ENCODE measurements at places on chromosomes 3 and 15.

- no peak for DNase-seq
Observed at GRCh38 chr15:79673416-79674123, 223.2 kb downstream of the MTHFS start.

GRCh38 chr15:34828145-34828911 is 33.0 kb upstream of the ACTC1 start:
- DNase-seq: no peak

- DNase-seq: no peak
Observed at GRCh38 chr3:129513705-129514104, 14.7 kb upstream of the RHO start.

GRCh38 chr3:115217678-115218451 is 70.8 kb upstream of the ZBTB20 start:
- no peak for DNase-seq

- DNase-seq: no peak
Observed at GRCh38 chr3:127953091-127954035, 38.3 kb downstream of the KBTBD12 start.

DNA sequence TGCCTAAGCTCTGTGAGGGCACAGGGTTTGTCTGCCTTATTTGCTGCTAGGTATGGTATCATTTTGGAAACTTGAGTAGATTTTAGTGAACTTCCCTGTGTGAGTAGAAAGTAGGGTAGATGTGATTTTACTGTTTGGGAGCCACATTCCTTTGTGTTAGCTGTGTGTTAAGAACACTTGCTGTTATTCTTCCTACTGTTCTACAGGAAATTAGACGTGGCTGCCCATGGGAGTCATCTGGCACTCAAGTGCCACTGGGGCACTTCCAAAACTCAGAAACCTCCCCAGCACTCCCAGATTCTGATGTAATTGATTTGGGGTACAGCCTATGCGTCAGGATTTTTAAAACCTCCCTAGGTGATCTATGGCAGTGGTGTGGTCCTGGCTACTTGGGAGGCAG is 369.9 kb upstream of the C2CD4B start:
- DNase-seq: no peak

GRCh38 chr3:62832553-62832952 is 42.7 kb downstream of the CADPS start:
- no peak for DNase-seq

DNA sequence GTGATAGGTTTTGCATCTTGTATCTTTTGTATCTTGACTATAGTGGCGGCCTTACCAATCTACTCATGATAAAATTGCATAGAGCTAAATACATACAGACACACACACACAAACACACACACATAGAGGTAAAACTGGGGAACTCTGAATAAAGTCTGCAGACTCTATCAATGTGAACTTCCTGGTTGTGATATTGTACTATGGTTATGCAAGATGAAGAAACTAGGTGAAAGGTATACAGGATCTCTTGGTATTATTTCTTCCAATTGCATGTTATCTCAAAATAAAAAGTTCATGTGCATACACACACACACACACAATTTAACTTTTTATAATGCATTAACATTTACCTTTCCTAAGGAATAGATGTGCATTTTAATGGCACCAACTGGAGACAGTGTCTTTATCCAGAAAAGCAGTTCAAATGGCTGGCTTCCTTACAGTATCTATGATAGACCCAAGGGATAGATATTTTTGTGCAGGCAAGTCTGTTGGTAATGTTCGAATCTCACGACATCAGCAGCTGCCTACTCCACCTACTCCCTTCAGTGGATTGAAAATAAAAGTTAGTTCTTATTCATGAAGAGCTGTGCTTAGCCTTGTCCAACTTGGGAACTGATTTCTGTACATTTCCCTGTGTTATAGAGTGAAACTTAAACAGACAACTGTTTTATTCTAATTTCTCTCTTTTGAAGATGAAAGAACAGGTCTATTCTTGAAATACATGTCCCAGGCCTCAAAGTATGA is 46.9 kb upstream of the SPRED1 start:
- no peak for DNase-seq

- DNase-seq: no peak
Observed at GRCh38 chr3:178434206-178434805, 101.9 kb upstream of the KCNMB2 start.

DNA sequence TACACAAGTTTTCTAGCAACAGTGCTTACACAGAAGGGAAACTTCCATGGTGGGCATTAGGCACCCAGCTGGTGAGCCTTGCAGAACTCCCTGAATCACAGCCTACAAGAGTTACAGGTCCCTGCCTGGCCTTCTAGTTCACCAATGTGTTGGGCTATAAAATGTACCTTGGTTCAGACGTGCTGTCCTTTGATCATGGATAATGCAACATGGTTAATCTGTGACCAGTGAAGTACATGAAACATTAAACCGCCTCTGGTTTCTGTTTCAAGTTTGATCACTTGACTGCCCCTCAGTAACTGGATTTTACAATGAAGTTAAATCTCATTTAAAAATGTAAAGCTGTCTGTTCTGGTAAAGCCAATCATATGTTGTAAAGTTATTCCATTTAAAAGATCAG is 51.8 kb downstream of the FMN1 start:
- no peak for DNase-seq

DNA sequence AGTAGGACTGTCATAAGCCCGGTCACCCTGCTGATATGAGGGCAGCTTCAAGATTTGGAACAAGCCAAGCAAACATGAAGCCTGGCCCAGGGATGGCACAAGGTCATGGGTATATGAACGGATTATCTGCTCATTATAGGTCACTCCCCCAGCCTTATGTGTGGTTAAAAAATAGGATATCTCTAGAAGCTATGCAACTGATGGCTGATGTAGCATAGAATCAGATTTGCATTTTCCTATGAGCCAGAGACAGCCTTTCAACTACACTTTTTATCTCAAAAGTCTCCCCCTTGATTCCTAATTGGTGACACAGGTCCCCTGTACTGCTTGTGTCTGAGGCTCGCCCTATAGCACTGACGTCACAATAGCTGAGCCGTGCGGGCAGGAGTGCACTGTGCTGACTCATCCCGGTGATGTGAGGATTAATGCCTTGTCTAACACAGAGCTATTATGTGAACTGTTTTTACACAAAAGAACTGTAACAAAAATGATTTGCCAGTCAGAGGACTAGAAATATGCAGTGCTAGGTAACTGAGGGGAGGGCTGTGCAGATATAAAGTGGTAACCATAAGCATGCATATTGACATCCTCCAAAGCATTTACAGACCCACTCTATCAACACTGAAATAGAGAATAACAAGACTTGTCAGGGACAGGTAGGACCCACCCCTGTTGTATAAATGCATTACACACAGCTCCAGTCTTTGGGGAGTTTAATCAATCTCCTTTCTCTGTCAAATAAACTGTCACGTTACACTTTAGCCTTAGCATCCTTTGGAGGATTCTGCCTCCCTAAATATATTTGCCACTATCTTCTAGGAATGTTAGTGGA is 204.9 kb downstream of the TIGIT start:
- no peak for DNase-seq

- no peak for DNase-seq
Observed at GRCh38 chr15:89893027-89893426, 767 bp downstream of the AP3S2 start.

DNA sequence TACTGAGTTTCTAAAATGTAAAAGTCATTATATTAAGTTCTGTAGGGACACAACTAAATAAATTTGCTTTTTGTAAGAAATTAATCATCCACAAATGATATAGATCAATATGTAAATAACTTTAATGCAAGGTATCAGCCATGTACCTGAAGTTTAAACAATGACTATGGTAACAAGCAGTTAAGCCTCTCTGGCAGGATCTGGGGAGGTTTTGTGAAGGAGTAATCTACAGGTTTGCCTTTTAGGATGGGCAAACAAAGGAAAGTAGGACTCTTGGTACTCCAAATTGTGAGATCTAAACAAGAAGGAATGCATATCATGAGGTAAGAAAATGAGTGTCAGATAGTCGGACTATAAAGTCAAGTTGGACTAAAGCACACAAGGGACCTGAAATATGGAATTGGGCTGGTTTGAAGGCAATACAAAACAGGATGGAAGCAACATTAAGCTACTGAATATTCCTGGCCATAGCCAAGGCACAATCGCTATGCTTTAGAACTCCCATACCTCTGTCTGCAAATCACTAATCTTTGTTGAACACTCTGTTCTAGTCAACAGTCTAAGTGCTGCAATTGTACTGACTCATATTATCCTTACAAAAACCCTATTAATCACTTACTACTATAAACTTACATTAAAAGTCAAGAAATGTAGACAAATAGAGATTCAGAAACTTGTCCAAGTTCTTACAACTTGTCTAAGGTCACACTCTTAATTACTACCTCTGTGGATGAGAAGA is 412.8 kb downstream of the DIPK2A start:
- DNase-seq: no peak

DNA sequence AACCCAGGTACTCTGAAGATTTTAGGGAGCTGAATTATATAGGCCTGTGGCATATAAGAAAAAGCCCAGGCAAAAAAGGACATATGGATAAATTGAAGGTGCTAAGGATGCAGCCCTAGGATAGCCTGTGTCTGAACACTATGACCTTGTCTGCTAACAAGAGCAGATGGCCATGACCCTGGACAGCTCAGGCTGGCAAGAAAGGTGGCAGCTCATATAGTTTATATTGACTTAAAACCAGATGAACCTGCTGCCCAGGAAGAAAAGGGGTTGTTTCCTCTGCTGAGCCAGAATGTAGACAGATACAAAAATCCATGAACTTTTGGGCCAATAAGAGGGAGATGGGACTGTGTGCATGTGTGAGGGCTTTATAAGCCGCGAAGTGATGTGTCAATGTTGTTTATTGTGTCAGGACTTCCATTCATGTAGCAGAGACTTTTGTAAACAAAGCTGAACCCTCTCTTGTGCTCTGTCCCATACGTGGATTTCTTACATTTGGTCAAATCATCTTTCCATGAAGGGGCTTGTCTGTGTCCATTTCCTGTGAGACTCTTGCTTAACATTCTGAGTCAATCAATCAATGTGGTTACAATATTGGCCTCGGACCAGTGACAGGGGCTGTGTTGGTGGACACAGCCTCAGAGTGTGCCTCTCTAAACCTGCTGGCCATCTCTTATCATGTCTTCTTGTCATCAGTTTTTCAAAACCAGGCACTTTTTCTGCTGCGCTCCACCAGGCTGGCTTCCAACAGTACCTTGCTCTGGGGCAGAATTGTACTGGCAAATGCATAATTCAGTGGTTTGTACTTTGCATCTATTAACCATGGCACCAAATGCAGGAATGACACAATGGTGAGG is 321.2 kb downstream of the WDR72 start:
- no peak for DNase-seq

DNA sequence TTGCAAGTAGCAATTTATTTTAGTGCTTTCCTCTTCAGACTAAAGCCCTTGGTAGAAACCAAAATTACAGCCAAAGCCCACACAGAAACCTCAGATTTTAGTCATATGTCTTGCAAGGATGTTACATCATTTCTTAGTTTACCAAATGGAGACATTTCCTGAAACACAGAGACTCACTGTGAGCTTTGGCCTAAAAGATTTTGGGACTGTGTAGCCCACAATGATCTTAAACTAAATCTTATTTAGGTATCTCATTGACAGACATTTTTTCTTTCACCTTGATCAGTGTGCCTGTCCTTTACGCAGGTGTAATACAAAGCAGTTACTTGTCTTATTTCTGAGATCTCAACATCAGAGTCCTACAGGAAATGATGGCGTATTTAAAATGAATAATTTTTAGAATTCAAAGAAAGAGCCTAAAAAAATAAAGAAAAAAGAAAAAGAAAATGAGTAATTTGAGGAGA is 27.8 kb upstream of the AP4E1 start:
- no peak for DNase-seq

- DNase-seq: no peak
Observed at GRCh38 chr3:16399473-16399872, 114.0 kb downstream of the RFTN1 start.

- DNase-seq: no peak
Observed at GRCh38 chr3:66816090-66816761, 181.9 kb upstream of the KBTBD8 start.

DNA sequence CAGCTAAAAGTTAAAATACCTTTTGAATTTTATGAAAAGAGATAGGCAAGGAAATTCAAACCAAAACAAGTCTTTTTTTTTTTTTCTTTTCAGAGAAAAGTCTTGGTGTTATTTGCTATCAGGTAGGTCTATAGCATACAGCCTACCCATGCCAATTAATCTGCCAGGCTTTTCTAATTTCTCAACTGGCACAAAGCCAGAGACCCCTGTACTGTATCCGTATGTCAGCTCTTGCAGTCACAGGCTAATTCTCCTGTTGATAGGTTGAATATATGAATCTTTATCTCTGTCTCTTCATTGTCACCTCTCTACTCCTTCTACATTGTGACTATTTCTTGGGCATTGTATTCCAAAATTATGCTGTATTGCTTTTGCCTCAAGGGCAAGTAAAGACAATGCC is 133.4 kb downstream of the IL5RA start:
- no peak for DNase-seq

DNA sequence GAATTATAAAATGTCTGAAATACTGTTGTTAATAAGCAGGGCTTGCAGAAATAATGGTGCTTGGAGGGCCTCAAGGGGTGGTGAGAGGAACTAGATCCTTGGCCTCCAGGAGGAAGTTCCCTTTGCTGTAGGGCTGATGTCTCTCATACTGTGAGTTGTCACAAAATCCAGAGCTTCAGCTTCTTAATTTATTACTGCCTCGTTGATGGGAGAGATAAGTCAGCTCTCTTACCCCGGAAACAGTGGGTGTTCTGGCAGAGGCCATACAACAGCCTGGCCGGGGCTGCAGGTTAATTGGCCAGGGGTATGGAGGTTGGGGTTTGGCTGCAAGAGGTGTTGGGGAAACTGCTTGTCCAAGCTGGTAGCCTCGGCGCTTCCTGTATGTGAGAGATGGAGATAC is 15.5 kb downstream of the MAPKAPK3 start:
- no peak for DNase-seq

DNA sequence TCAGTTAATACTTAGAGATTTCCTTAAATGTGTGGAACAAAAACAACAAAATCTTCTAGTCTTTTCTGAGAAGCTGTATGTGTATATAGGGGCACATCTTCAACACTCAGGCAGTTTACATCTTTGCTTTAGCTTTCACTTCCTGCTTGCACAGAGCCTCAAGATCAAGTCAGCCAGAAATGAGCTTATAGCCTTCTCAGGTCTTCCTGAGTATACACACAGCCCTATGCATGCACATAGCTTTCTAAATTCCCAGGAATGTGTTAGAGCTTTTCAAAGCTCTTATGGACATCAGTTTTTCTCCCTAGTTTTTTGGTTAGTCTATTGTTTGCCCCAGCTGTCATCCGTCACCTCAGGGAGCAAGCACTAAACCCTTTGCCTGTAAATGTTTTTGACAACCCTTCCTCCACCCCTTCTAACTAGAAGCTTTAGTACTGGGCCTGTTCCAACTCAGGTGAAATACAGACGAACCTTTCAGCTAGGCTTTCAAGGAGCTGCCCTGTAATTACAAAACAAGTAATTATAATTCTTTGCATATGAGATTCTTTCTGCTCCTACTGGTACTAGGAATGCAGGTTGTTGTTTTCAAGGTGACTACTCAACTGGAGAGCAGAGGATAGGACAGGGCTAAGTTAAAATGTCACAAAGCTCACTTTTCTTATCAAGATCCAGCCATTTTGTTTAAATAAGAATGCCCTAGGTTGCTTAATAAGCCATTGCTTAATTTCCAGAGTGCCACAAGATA is 22.6 kb upstream of the MTMR10 start:
- DNase-seq: no peak

GRCh38 chr3:126682009-126682408 is 22.0 kb upstream of the CHCHD6 start:
- no peak for DNase-seq

Data from stimulated activated CD8-positive, alpha-beta memory T cell treated with anti-CD3 and anti-CD28 coated beads, Interleukin-2, amount 100 ng/mL, for 1 hour (primary cell).